CD14-positive monocyte (primary cell): ENCODE measurements at places on chromosomes 16 and 17. TPM values are rescaled to one million over a fixed set of nuclear protein-coding genes. Genes with fewer than 3 reads are reported as not detected.

DNA sequence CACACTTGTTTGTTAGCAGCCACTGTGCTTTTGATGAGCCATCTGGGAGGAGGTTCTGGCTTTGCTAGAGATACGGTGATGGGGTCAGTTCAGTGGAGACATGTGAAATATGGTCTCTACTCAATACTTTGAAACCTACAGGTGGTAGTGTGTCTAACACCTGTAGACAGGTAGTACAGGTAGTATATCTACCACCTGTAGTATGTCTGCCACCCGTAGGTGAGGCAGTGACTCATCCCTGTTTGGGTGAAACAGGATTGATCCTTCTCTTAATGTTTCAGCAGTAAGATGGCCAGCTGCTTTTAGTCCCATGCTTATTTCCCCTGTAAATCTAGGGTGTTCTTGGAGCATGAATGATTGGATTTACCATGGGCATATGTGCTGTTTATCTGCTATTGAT is 240.8 kb downstream of the SNX29 start:
- H3K27ac ChIP-seq: no peak overlapping the region
- H3K36me3 ChIP-seq: peaks cover 30% of the 10 kb centered on the region

DNA sequence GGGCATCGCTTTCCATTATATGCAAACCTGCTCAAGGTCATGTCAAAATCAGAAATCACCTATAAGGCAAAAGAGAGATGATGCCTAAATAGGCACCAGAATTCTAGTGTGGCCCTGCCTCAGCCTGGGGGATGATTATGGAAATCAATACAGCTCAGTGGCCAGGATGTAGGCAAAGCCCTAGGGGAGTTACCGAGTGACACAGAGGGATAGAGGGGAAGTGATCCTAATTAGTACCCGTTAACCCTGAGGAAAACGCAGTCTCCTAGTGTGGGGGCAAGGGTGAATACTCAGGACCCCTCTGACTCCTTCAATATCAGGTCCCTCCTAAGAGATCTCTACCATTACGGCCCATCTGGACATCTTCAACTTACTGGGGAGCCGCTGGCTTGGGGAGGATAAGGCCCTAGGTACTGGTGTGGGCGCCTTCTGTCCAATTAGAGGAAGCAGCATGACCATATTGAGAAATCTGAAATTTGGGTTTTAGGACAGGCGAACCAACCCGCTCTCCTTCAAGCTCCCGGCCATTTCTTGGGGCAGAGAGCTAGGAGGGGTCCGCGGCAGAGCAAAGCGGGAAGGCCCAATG is 725 bp downstream of the NT5C3B start:
- peak overlapping the region; percentile 44 for H3K4me3 ChIP-seq
- DNase-seq: peak; percentile 47
- H3K4me1 ChIP-seq: peaks cover 16% of the 10 kb centered on the region
- peaks cover 8% of the 10 kb centered on the region for H3K27me3 ChIP-seq
- H3K36me3 ChIP-seq: peaks cover 5% of the 10 kb centered on the region

DNA sequence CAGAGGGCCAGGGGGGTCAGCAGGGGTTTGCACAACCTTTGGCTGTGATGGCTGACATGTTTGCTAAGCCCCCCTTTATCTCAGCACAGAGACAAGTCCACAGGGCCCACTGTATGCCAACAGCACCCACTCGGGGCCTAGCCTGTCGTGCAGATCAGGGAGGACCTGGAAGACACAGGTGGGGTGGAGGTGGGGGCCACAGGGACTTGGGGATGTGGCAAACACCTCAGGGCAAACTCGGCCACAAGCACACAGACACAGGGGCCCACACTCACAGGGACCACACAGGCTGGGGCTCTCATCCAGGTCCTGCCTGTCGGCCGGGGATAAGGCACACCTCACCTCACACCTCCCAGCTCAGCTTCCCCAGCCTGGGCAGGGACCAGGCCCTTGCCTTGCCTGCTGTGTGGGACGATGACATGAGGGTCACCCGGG is 87.9 kb downstream of the C16orf78 start:
- peaks cover 20% of the 10 kb centered on the region for H3K27me3 ChIP-seq
- H3K36me3 ChIP-seq: no peaks in the 10 kb centered on the region
- H3K4me3 ChIP-seq: no peak overlapping the region
- H3K4me1 ChIP-seq: no peaks in the 10 kb centered on the region
- DNase-seq: no peak
- no peak overlapping the region for H3K27ac ChIP-seq

The GPR142 gene
- polyA plus RNA-seq: not detected in 2 replicates

The SSTR5 gene
- polyA plus RNA-seq: not detected
